ENCODE measurements at places on chromosomes 4 and X.

- H3K27me3 ChIP-seq: no peaks in the 10 kb centered on the region
- no peaks in the 10 kb centered on the region for H3K36me3 ChIP-seq
- DNase-seq: no peak
- no peaks in the 10 kb centered on the region for H3K4me1 ChIP-seq
- no peak overlapping the region for H3K27ac ChIP-seq
Observed at GRCh38 chr4:7366954-7367353, 67.8 kb downstream of the PSAPL1 start.

DNA sequence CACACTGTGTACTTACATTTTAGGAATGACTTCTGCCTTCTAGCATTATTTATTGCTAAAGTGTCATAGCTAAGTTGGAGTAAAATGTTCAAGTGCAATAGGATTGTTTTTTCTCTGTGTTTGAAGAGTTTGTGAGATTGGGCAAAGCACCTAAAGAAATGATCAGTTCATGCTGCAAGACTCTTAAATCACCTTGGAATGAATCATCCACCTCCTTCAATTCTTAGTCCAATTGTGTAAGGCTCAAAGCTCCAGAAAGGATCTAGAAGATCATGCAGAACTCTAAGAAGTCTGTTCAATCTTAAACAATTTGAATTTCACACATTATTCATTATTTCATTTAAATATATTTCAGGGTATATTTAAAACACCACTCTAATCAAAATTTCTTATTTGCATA, 137.1 kb downstream of the AMELX start:
- H3K27me3 ChIP-seq: no peaks in the 10 kb centered on the region
- H3K36me3 ChIP-seq: no peaks in the 10 kb centered on the region
- no peak overlapping the region for H3K27ac ChIP-seq
- DNase-seq: no peak
- H3K4me1 ChIP-seq: no peaks in the 10 kb centered on the region
- no peak overlapping the region for H3K4me3 ChIP-seq

GRCh38 chrX:40100141-40100536, 2.4 kb upstream of the BCOR start:
- H3K27ac ChIP-seq: peak overlapping the region; percentile 86
- peaks cover 15% of the 10 kb centered on the region for H3K4me1 ChIP-seq
- no peak overlapping the region for H3K4me3 ChIP-seq
- H3K36me3 ChIP-seq: no peaks in the 10 kb centered on the region

DNA sequence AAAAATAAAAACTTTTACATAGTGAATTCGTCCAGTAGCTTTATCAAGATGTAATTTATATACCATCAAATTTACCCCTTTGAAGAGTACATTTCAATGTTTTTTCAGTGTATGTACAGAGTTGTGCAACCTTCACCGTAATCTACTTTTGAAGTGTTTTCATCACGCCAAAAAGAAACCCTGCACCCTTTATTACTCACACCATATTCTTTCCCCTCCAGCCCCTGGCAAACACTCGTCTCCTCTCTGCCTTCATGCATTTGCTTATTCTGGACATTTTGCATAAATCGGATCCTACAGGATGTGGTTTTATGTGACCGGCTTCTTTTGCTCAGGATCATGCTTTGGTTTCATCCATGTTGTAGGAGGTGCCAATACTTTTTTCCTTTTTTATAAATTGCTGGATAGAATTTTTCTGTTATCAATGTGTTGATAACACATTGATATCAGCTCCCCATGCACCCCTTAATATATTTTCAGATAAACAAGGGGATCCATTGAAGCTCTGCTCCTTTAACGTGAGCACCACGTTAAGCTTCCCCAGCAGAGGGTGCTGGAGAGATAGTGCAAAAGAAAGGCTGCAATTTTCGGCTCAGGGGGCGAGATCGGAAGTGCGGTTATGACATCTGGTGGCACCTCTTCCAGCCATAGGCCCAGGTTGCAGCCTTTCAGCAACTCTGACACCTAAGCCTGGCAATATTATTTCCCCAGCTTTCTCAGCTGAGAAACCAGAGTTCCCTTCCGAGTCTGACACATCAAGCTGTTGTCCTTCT, 100.1 kb upstream of the VCX3B start:
- DNase-seq: no peak

DNA sequence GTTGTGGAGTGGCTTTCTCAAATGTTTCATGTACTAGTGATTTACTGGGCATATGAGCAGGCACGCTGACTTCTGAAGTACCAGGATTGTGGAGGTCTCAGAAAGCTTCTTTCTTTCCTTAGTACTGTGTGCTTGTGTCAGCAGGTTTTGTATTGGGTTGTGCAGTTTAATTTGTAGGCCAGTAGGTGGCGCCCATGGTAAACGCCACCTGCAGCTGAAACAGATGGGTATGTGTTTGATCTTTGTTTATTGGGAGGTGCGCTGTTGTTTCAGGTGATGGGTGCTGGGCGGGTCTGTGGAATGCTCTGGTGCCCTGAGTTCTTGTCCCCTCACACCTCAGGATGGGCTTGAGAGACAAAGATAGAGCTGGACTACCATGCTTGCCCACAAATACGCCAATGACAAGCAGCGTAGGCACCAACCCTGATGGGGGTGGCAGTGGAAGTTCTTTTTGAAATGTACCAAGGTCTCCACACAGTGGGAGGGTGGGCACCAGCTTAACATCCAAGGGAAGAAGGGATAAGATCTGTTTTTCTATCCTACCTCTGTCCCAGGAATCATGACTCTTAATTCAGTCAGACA, 141.5 kb downstream of the RPS6KA6 start:
- H3K4me1 ChIP-seq: no peaks in the 10 kb centered on the region
- H3K4me3 ChIP-seq: no peak overlapping the region
- no peaks in the 10 kb centered on the region for H3K27me3 ChIP-seq
- H3K27ac ChIP-seq: no peak overlapping the region
- no peak for DNase-seq

GRCh38 chrX:37926700-37927099, 79.3 kb upstream of the DYNLT3 start:
- no peaks in the 10 kb centered on the region for H3K36me3 ChIP-seq
- DNase-seq: no peak
- H3K4me1 ChIP-seq: no peaks in the 10 kb centered on the region
- H3K27ac ChIP-seq: no peak overlapping the region

GRCh38 chr4:128387600-128388351, 100.2 kb upstream of the PGRMC2 start:
- H3K27me3 ChIP-seq: no peaks in the 10 kb centered on the region
- DNase-seq: no peak
- no peaks in the 10 kb centered on the region for H3K36me3 ChIP-seq
- H3K4me3 ChIP-seq: no peak overlapping the region
- H3K4me1 ChIP-seq: peaks cover 75% of the 10 kb centered on the region

DNA sequence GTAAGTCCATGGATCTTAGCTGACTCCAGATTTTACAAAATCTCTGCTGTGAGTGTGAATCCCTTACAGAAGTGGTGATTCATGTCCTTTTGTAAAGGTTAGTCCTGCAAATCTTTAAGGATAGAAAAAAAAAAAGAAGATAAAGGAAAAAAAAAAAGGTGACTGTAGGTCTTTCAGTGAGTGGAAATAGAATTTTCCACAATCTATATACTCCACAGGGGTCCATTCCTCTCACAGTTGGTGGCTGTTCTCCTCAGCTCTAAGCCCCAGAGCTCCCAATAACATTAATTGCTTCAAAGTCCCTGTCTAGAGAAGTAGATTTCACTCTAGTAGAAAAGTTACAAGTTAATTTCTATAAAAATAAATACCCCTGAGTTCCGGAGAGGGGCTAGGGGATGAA, 189.1 kb downstream of the NDST4 start:
- H3K27ac ChIP-seq: no peak overlapping the region
- H3K4me3 ChIP-seq: no peak overlapping the region
- H3K27me3 ChIP-seq: no peaks in the 10 kb centered on the region
- no peak for DNase-seq
- no peaks in the 10 kb centered on the region for H3K4me1 ChIP-seq

- no peaks in the 10 kb centered on the region for H3K36me3 ChIP-seq
- H3K4me3 ChIP-seq: no peak overlapping the region
- H3K4me1 ChIP-seq: no peaks in the 10 kb centered on the region
- no peaks in the 10 kb centered on the region for H3K27me3 ChIP-seq
- DNase-seq: no peak
Observed at GRCh38 chr4:100162027-100162685, 28.1 kb downstream of the DDIT4L start.

DNA sequence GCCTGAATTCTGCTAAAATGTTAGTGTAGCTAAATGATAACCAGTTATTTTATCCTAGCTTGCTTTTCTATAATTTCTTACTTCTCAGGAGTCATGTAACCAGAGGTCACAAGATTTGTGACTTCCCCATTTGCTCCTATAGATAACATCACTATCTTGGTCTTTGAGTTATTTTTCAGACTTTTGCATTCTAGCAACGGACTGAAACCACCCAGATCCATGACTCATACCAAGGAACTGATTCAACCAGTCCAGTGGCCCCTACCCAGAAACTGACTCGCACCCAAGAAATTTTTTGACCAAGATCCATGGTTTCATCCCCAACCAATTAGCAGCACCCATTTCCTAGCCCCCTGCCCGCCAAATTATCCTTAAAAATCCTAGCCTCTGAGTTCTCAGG, 50.0 kb downstream of the IQCM start:
- no peaks in the 10 kb centered on the region for H3K36me3 ChIP-seq
- no peak overlapping the region for H3K27ac ChIP-seq
- H3K4me1 ChIP-seq: no peaks in the 10 kb centered on the region
- no peak overlapping the region for H3K4me3 ChIP-seq
- H3K27me3 ChIP-seq: no peaks in the 10 kb centered on the region
- no peak for DNase-seq

DNA sequence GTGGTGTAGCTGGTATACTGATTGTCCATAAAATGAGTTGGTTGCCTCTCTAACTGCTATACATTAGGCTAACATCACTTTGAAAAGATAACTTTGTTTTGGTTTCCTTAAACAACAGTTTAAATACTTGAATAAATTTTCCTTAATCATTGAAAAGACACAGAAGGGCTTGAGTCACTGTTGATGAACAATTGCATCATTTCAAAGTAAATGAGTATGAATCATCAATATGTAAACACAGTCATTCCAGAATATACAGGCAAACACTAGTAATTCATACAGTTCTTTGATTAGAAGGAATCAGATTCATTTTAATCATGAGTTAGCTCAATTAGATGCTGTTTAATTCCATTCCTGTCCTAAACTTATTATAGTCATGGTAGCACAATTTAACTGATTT, 160.6 kb downstream of the AFF2 start:
- DNase-seq: no peak
- no peaks in the 10 kb centered on the region for H3K36me3 ChIP-seq
- H3K27me3 ChIP-seq: no peaks in the 10 kb centered on the region
- H3K4me3 ChIP-seq: no peak overlapping the region
- no peaks in the 10 kb centered on the region for H3K4me1 ChIP-seq

DNA sequence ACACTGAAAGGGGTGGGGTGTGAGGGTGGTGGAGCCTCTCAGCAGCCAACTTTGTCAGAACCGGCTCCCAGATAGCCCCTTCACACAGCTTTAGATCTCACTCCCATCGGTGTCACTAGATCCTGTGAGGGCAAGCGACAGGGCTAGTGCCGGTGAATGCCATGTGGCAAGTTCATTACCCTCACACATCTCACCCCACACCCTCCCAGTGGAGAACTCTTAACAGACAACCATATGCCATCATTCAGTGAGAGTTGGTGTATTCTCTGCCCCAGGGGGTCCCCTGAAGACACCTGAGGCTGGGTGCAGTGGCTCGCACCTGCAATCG, 15.3 kb downstream of the SEPTIN6 start:
- DNase-seq: no peak
- peaks cover 5% of the 10 kb centered on the region for H3K4me1 ChIP-seq
- no peaks in the 10 kb centered on the region for H3K36me3 ChIP-seq
- H3K27me3 ChIP-seq: no peaks in the 10 kb centered on the region
- H3K4me3 ChIP-seq: no peak overlapping the region

DNA sequence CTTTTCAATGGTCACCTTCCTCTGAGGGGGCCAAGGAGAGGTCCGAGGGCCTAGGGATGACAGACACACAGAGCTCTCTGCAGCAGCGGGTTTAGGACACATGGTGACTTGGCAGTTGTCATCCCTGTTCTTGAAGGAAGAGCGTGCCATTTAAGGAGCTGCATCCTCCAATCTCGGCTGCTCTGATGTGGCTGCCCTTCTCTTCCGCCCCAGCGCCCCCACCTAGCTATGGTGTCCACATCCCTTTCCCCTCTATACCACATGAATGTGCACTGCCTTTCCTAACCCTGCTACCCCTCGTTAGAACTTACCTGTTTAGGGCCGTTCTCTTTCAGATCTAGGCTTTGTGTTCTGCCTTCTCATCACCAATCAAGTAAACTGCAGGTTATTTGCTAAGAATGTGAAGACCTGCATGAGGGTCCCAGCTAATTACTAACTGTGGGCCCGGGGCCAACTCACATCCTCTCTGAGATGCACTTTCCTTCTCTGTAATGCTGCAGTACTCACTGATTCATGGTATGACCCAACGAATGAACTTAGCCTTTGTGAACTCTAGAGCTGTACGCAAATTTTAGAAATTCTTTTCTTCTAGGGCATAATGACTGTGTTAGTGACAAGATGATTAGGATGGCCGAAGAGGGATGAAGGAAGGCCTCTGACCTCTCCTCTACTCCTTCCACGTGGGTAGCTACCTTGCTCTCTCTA, 38.2 kb downstream of the CHST7 start:
- H3K36me3 ChIP-seq: no peaks in the 10 kb centered on the region
- H3K27ac ChIP-seq: no peak overlapping the region
- no peak overlapping the region for H3K4me3 ChIP-seq
- DNase-seq: no peak

- H3K27ac ChIP-seq: no peak overlapping the region
- no peaks in the 10 kb centered on the region for H3K4me1 ChIP-seq
- H3K27me3 ChIP-seq: no peaks in the 10 kb centered on the region
Observed at GRCh38 chr4:3452376-3452775, 10.6 kb downstream of the HGFAC start.

GRCh38 chr4:119031218-119031617, 104.4 kb upstream of the MYOZ2 start:
- peaks cover 34% of the 10 kb centered on the region for H3K36me3 ChIP-seq
- DNase-seq: no peak
- no peaks in the 10 kb centered on the region for H3K27me3 ChIP-seq
- H3K4me1 ChIP-seq: peaks cover 25% of the 10 kb centered on the region
- H3K27ac ChIP-seq: peak overlapping the region; percentile 45

DNA sequence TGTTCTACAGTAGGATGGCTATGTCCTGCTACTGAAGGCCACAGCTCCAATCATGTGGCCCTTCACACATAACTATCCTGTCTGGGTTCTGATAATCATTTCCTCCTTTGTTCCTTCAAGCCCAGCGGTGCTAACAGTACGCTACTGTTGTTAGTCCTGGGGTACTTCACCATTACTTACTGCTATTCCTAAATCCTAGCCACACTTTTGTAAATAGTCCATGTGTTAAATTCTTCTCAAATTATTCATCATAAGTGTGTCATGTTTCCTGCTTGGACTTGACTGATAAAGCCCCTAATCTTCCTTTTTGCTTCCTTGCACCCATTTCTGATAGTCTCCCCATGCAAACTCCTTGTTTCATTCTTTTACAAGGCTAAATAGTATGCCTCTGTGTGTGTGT, 332.6 kb downstream of the FGF13 start:
- H3K36me3 ChIP-seq: no peaks in the 10 kb centered on the region
- no peaks in the 10 kb centered on the region for H3K27me3 ChIP-seq
- no peak for DNase-seq
